Fibroblast of skin of scalp (primary cell): ENCODE measurements at places on chromosomes 11 and 22.

DNA sequence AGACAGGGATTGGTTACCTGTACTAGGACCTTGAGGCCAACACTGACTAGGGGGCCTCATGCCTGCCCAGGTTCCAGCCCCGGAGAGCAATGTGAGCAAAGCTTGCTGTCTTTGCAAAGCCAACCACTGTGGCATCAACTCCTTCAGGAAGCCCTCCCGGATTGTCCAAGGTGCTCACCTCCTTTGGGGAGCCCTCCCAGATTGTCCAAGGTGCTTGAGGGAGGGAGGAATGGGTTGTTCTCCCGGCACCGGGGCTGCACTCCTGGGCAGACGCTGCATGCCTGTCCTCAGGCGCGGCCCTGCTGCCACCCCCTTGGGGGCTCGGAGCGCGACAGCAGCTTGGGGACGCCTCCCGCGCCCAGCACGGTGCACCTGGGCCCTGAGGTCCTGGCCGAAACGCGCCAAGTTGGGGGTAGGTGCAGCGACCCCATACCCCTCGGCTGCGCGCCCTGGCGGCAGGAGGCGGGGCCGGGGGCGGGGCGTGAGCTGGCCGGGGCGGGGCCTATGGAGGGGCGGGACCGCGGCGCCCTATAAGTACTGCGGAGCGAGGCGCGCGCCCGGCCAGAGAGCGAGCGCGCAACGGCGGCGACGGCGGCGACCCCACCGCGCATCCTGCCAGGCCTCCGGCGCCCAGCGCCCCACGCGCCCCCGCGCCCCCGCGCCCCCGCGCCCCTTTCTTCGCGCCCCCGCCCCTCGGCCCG lies at the start of gene CD81:
TSS of gene CD81 (plus strand) at position 560 of the 701 bp plus-strand sequence. CDS start 240 bp downstream, outside the sequence.
- DNase-seq: peak; percentile 54

- peak; percentile 98 for DNase-seq
These were observed 728.3 kb downstream of the METTL15 start for GRCh38 chr11:28836285-28837081.

DNA sequence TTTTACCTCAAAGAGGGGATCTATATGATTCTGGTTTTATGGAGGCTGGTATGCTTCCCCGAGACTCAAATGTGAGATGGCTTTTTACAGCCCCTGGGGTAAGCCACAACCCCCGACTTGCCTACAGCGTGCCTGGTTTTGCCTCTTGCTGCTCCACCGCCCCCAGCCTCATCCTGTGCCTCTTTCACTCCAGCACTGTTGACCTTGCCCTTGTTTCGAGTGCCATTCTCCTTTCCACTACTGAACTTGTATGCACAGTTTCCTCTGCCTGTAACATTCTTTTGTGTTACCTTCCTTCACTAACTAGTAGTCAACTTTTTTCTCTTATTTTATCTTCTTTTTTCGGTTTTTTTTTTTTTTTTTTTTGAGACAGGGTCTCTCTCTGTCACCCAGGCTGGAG lies 219.0 kb upstream of the ZBED5 start:
- DNase-seq: no peak

- peak; percentile 89 for DNase-seq
These were observed 11.6 kb downstream of the LIF start for GRCh38 chr22:30234786-30235470.

- no peak for DNase-seq
These were observed 4.9 kb downstream of the STIM1 start for GRCh38 chr11:3860375-3860774.

DNA sequence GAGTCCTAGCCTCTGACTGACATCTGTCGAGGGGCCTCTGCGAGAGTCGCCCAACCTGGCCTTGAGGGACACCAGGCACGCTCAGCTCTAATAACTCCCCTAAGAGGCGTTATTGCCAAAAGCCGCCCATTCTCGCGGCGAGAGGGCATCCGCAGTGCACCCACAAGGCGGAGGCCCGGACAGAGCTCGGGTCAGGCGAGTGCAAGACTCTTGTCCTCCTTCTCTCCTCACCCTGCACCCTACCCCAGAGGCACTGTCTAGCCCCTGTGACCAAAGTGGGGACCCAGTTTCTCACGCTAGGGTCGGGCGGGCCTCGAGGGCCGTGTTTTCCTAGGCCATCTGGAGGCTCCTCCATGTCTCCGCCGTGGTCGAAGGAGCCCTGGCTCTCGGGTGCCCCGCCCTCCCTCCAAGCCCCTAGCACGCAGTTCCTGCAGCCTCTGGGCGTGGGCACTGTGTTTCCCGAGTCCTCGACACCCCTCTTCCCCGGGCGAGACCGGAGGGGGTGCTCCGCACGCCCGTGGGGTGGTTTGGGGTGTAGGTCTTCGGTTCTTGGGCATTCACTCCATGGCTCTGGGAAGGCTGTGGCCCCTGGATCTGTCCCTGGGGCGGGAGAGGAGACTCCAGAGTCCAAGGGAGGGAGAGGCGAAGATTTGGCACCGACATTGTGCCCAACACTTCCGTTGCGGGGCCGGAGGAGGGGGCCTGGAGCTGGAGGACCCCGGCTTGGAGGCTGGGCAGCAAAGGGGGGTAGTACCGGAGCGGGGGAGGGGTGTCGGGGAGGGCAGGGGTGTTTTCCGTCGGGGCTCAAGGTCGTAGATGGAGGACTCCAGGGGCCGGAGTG lies 1.0 kb downstream of the CHRM4 start:
- DNase-seq: no peak

DNA sequence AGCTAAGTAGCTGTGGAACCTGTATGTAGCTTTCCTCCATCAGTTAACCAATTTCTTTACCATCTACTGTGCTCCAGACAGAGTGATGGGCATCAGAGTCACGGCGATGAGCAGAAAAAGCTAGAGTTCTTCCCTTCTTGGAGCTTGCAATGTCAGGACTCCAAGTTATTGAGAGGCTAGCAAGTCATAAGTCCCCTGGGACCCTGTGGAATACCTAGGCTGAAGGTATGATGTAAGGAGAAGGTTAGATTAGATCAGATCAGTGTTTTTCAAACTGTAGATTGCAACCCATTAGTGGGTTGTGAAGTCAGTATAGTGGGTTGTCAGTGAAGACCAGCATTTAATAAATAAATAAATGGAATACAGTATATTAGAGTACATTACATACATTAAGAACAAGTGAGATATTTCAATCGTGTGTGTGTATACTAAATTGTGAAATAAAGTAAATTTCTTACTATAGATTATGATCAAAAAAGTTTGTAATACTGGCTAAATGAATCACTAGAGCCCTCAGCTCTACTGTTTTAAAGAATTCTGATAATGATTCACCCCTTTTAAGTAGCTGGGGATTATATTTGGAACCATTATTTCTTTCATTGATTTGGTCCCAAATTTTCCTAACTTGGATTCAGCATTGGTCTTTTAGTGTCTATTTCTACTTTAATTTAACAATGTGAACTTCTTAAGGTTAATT lies 52.3 kb downstream of the RASSF10 start:
- DNase-seq: peak; percentile 74
